Stimulated activated CD8-positive, alpha-beta memory T cell treated with anti-CD3 and anti-CD28 coated beads, Interleukin-4, amount 100 ng/mL, for 4 hours (primary cell): ENCODE measurements at places on chromosomes 11 and 22.

GRCh38 chr11:128737704-128738103 lies 43.8 kb downstream of the FLI1 start:
- DNase-seq, result no peak

- no peak for DNase-seq
Observed at GRCh38 chr11:117826832-117827231, 2.3 kb upstream of the FXYD2 start.

GRCh38 chr11:13260963-13261588 lies 16.5 kb upstream of the BMAL1 start:
- no peak for DNase-seq

- no peak for DNase-seq
Observed at GRCh38 chr22:20203552-20204201, 52.8 kb upstream of the CCDC188 start.

DNA sequence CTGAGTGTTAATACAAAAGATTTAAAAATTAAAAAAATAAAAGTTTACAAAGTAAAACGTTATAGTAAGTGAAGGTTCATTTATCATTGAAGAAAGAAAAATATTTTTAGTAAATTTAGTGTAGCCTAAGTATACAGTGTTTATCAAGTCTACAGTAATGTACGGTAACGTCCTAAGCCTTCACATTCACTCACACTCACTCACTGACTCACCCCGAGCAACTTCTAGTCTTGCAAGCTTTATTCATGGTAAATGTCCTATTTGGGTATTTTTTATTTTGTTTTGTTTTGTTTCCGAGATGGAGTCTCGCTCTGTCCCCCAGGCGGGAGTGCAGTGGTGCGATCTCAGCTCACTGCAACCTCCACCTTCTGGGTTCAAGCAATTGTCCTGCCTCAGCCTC lies 8.8 kb downstream of the CASTOR1 start:
- no peak for DNase-seq

DNA sequence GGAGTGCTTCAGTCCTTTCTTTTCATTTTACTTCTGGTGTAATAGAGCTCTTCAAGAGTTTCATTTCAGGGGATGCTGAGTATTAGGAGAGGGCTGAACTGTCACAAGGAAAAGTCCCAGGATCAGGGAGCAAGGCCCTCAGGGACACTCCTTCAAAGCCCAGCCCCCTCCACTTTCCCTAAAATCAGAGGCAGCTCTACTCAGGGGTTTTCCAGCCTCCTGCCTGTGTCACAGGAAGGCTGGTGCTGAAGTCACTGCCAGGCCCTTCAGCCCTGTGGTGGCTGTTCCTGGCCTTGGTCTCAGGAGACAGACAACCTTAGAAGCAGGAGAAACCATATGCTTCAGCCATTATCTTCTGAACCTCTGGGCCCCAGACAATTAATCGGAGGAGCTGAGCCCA lies 36.4 kb upstream of the KIRREL3 start:
- no peak for DNase-seq

DNA sequence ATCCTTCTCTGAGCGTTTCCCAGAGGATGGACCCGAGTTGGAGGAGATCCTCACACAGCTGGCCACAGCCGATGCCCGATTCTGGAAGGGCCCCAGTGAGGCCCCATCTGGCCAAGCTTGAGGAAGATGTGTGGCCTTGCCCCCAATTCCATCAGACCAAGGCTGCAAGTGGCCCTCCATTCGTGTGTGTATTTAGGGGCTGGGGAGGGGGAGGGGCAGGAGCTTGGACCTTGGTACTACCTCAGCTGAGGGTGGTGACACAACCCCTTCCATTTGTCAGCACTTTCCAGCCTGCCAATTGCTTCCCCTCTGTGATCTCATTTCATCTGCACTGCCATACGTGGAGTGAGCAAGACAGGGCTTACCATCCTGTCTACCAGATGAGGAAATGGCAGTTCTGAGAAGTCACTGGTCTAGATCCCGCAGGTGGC lies 1.3 kb upstream of the BBS1 start:
- DNase-seq, result no peak

GRCh38 chr11:11494348-11494747 lies 127.5 kb downstream of the GALNT18 start:
- DNase-seq, result no peak

GRCh38 chr11:35230388-35230787 lies 91.4 kb downstream of the CD44 start:
- DNase-seq, result no peak

GRCh38 chr11:62553080-62553838 lies 6.7 kb upstream of the AHNAK start:
- no peak for DNase-seq

DNA sequence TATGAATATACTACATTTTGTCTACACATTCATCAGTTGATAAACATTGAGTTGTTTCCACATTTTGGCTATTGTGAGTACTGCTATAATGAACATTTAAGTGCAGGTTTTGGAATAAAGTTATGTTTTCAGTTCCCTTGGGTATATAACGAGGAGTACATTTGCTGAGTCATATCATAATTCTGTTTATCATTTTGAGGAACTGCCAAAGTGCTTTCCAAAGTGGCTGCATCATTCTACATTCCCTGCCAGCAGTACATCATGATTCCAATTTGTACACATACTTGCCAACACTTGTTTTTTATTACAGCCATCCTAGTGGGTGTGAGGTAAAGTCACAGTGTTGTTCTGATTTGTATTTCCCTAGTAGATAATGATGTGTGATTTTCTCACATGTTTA lies 1458.6 kb upstream of the TENM4 start:
- DNase-seq, result no peak
